ENCODE measurements at places on chromosomes 4 and X.

DNA sequence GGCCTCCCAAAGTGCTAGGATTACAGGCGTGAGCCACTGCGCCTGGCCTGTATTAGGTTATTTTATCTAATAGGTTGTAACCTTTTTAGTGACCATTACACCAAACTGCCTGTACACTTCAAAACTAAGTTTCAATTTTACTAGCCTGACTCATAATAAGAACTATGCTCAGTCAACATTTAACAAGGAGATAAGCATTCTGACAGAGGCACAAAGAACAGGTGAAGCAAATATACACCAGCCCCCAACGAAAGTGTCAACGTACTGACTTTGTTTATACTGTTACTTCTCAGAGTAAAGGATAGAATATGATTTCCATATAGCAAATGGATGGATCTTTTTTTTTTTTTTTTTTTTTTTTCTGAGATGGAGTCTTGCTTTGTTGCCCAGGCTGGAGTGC is 62.8 kb downstream of the SHISA3 start:
- no peak for DNase-seq

- DNase-seq = no peak
Observed at GRCh38 chrX:2474963-2475726, 25.6 kb downstream of the DHRSX start.

DNA sequence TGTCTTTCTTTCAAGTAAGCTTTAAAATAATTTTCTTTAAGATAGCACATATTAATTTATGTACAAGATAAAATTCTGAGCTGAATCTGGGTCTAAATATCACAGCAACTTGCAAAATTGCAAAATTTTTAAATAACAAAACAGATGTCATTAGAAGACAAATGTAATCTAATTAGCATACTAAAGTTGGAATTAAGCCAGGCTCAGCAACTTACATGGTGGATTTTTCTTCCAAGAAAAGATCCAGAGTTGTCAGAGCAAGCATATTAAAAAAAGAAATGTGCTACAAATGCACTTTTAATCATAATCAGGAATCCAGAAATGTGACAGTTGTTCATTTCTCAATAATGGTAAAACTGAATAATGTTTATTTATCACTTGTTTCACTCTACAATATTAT is 906.9 kb upstream of the INTU start:
- DNase-seq = no peak

GRCh38 chr4:37890801-37891259 is at the start of gene TBC1D1:
TSS of gene TBC1D1 (plus strand) at chr4:37891084. CDS start at chr4:37902096, 11,012 bp downstream.
- no peak for DNase-seq

DNA sequence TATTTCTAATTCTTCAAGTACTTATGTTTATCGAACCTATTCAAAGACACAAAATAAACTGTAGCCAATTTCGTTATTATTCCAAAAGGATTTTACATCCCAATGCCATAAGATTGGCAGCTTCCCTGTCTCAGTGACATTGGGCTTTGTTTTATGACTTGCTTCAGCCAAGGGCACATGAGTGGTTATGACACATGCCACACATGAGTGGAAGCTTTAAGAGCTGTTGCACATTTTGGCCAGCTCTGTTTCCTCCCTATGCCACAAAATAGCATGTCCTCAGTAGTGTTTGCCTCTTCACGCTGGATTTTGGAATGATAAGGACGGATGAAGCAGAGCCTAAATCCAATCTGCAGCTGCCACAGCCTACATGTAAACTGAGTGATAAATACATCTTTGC is 21.9 kb downstream of the SEC24D start:
- no peak for DNase-seq

GRCh38 chrX:129777218-129778030 is 2.3 kb upstream of the SASH3 start:
- no peak for DNase-seq

GRCh38 chr4:69668680-69669079 is 15.6 kb upstream of the UGT2A1 start:
- DNase-seq = no peak

DNA sequence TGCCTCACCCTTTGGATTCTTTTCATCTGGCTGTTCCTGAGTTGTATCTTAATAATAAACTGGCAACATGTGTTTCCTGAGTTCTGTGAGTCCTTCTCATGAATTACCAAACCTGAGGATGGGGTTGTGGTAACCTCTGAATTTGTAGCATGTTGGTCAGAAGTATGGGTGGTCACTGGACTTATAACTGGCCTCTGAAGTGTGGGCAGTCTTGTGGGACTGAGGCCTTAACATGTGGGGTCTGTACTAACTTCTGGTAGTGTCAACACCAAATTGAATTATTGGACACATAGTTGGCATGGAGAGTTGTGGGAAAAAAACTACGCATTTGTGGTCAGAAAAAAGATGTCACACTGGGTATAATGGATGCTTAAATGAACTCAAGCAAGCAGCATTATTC is 45.0 kb upstream of the TNIP3 start:
- DNase-seq = no peak

DNA sequence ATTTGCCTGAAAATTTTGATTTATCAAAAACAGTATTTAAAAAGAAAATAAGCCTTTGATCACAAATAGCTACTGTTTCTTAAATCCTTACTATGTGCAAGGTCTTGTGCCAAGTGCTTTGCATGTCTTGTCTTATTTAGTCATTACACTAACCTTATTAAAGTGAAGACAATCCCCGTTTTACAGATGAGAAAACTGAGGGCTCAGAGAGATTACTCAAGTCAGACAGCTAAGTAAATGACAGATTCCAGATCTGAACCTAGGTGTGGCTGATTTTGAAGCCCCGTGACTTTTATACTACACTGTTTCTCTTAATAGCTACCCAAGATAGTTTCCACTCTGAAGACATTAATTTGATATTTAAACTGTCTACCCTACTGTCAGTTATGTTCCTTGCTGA is 38.2 kb downstream of the AFF2 start:
- DNase-seq = no peak

DNA sequence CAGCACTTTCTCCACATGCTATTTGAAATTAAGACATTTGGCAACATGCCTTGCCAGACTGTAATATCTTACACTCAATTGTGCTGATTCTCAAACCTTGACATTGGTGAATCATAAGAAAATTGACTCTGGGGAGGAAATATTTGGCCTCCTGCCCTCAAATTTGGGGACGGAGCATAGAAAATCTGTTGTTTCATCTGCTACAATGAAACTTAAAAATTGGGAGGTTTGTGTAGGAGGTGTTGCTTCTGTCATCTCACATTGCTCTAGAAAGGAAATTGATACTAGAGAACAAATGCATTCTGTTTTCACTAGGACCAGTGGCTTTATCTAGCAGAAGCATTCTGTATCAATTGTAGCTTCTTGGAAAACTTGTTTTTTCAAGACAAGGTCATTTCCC is 5.3 kb downstream of the OCRL start:
- no peak for DNase-seq

GRCh38 chr4:8419222-8420041 is 21.1 kb downstream of the ACOX3 start:
- DNase-seq = no peak

- peak; percentile 73 for DNase-seq
Observed at GRCh38 chr4:38179690-38180377, 219.6 kb downstream of the PTTG2 start.

GRCh38 chrX:56986138-56986537 is 9.2 kb downstream of the SPIN3 start:
- DNase-seq = no peak

GRCh38 chr4:90113881-90114457 is 13.2 kb upstream of the CCSER1 start:
- DNase-seq = no peak

GRCh38 chrX:130561930-130562329 is 160.1 kb downstream of the RBMX2 start:
- DNase-seq = no peak

DNA sequence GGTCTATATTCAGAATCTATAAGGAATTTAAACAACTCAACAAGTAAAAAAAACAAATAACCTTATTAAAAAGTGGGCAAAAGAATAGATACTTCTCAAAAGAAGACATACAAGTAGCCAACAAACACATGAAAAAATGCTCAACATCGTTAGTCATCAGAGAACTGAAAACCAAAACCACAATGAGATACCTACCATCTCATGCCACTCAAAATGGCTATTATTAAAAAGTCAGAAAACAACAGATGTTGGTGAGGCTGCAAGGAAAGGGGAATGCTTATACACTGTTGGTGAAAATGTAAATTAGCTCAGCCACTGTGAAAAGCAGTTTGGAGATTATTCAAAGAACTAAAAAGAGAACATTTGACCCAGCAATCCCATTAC is 201.6 kb downstream of the QDPR start:
- DNase-seq = no peak

Data from T1000 (cell line).